ENCODE measurements at places on chromosomes 2 and 18. TPM values are rescaled to one million over a fixed set of nuclear protein-coding genes. Genes with fewer than 3 reads are reported as not detected.

Gene AQP4
- total RNA-seq: not detected

Gene ALPI
- not detected for total RNA-seq

Gene RNF144A
- 26.9 TPM for total RNA-seq

Gene LRRC30
- total RNA-seq: not detected

All from A375 (cell line).